Bone marrow (tissue), 2 donors: ENCODE measurements at places on chromosomes 16 and 17.

DNA sequence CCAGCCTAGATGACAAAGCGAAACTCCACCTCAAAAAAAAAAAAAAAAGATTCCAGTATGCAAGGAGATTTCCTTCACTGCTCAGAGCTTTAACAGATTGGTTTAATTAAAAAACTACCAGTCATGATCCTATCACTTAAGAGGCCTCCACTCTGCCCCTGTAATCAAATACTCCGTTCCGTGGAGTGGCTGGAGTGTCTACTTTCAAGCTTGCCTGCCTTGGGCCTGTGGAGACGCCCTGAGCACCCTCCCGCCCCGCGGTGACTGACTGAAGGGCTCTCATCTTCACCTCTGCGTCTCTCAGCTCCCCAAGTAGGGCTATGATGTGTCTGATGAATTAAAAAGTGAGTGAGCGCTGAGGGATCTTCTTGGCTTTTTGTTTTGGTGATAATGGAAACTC is 25.3 kb upstream of the TRPV3 start:
- DNase-seq, result no peak

DNA sequence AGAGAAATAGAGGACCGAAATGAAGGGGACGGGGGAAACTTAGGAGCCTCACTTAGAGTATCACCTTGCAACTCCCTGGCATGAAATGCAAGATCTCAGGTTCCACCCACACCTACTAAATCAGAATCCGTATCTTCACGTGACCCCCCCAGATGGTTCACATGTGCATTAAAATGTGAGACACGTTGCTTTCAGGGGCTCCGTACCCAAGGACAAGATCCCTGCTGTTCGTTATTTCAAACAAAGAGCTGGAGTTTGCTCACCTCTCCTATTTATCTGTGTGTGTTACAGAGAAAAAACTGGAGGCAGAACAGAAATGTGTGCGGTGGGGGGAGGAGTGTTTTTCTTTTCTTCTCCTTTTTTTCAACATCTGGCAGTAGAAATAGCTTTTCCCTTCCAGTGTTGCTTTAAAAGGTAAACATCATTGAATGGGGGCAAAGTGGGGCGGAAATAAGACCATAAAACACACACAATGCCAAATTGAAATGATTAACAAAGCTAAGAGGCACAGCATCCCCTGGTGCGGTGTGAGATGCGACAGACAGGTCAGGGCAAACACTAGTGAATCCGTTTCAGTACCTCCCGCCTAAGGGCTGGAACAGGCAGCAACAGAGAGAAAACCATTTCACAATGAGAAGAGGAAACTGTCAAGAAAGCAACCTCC is 145.4 kb downstream of the SOX9 start:
- no peak for DNase-seq

DNA sequence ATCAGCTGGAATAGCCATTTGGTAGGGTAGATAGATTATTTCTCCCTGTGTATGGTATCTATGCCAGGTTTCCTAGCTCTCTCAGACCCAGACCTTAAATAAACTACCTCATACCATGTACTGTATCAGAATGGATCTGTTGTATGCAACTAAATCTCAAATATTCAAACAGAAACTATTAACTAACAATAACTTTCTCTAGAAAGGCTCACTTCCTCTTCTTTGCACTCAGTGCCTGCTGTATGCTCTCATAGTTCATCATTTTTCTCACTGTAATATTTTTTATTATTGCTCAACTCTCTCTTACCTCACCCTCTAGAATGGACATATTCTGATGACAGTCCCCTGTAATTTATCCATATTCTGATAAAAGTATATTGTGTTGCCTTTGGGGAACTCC is 182.4 kb downstream of the TOX3 start:
- no peak for DNase-seq

DNA sequence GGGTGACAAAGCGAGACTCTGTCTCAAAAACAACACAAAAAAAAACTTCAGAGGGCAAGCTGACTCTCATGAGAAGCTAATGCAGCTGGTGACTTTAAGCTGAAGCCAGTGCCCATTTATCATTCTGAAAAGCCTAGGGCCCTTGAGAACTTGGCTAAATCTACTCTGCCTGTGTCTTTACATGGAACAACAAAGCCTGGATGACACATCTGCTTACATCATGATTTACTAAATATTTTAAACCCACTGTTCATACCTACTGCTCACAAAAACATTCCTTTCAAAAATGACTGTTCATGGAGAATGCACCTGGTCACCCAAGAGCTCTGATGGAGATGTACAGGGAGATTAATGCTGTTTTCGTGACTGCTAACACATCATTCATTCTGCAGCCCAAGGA is 6.1 kb upstream of the ALOX12 start:
- DNase-seq, result no peak

GRCh38 chr17:48543107-48543853 is 1.6 kb downstream of the HOXB2 start:
- DNase-seq, result no peak

DNA sequence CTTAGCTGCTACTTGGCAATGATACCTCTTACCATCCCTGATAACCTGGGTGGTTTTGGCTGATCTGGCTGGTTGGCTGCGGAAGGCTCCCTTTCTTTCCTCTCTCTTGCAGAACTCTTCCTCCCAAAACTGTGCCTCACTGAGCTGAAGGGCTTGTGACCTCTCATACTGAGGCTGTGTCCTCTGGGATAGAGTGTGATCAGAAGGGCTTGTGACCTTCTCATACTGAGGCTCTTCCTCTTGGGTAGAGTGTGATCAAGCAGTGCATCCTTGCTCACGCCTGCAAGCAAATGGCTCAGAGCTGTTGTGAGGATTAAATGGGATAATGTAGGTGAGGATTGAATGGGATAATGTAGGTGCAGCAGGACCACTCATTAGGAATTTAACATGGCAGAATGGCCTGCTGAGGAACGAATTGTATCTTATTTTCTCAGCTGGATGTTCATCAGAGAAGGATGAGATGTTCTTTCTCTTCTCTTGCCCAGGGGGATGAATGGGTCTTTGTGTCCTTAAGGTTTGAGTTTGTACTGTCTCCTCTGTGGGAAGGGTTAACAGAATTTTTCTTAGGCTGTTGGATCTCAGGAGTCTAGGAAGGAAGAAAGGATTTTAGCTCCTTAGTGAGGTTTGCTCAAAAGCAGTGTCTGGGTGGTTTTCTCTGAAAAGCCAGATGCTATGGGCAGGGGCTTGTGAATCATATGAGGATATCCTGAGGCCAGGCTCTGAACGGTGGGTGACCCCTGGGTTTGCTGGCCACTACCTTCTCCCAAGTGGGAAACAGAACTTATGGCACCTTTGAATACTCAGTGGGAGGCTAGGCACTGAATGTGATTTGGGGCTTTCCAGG is 130.0 kb upstream of the HS3ST2 start:
- no peak for DNase-seq

DNA sequence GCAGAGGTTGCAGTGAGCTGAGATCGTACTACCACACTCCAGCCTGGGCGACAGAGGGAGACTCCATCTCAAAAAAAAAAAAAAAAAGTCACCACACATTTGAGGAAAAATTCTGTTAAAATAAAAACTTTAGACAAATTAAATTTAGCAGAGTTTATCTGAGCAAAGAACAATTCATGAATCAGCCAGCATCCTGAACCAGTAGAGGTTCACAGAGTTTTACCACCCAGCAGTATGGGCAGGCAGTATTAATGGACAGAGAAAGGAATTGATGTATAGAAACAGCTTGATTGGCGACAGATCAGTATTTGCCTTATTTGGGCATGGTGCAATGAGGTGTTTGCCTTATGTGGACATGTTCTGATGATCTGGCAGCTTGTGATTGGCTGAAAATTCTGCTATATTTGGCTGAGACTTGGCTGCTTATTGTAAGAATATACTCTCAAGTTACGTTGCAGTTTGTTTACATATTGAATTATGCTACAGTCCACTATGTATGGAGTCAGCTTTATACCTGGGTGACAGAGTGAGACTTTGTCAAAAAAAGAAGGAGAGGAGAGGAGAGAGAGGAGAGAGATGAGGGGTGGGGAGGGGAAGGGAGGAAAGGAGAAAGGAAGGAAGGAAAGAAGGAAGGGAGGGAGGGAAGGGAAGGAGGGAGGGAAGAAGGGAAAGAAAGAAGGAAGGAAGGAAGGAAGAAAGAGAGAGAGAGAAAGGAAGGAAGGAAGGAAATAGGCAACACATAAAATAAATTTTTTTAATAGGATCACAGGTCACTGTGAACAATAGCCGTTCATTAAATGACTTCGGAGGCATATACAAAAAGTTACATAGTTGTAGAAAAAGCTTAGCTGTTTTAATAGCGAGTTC is 14.6 kb downstream of the ABCC3 start:
- no peak for DNase-seq

GRCh38 chr17:77440560-77440981 is 299.8 kb downstream of the SEC14L1 start:
- DNase-seq, result no peak

DNA sequence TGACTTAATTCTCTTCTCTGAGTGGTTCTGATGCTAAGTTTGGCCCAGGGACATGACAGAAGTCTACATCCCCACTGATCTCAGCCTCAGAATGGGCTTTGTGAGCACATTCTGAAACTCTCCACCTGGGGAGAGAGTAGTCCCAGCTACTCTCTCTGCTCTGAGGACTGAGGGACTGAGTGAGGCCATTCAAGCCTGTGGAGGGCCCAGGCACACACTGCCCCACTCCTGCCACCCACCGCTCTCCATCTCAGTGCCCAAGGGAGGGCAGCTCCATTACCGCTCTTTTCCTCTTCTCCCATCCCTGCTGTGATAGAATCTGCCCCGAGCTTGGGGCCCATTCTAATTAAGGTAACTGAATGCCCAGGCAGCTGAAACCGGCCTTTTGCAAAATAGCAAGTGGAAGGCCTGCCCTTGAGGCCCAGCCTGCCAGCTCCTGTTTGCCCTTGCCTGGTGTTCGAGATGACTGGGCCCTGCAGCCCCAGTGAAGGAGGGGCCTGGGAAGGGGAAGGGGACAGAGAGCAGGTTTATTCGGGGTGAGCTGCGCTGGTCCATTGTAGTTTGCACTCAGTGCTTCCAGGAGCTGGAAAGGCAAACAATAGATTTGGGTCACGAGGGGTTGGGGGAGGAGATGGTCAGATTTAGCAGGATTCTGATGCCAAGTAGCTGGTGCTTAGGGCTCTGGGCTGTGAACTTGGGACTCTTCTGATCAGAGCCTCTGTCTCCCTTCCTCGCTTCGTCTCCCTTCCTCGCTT is 76.2 kb downstream of the RAB11FIP4 start:
- no peak for DNase-seq

DNA sequence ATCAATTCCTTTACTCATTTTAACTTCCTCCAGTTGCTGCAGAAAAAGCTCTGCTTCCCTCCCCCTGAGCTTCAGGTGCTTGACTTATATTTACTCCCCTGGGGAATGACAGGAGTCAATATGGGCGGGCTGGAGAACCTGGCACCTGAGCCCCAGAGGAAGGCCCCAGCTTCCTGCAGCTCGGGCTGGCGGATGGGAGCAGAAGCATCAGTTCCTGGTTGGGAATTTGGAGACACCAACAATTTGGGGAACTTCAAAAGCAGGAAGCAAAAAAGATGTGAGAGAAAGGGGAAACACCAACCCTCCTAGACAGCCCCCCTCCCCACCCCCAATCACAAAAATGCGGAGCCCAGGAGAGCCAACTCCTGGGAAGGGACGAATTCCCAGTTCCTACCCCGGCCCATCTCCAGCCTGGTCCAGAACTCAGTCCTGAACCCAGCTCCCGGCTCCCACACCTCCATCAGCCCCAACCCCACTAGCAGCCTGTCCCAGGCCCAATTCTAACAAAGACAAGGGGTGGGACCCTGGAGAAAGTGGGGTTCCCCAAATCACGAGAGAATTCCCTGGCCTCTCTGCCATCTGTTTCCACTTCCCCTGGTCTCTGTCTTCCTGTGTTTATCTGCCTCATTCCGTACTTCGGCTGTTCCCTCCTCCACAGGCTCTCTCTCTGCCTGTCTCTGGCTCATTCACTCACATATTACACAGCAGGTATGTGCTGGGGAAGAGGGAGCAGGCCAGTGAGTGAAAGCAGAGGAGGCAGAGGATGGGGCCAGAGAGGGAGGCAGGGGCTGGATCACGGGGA is 16.2 kb upstream of the ASGR2 start:
- DNase-seq, result peak; percentile 27

DNA sequence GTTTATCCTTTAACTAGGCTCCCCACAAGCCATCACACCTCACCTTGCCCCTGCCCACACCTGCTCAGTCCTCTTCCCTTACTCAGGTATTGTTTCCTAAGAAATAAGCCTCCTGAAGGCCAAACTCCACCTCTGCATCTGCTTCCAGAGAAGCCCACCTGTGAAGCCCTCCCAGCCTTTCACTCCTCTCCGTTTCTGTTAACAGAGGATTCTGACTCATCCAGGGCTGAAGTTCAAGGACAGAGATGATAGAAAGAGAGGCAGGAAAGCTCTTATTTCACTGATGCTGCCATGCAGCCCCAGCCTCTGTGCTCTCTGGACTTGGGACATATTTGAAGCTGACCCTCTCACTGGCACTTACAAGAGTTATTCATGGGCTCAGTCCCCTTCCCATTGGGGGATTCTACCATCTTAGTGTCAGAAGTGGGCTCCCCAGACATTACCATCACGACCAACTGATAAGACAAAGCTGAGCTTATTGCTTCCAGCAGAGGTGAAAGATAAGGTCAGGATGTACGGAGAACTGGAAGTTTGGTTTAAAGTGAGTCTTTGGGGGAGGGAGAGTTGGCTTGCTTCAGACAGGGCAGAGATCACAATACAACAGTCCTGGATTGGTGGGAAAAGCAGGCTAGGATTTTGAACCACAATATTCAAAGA is 35.3 kb upstream of the XYLT2 start:
- no peak for DNase-seq

- no peak for DNase-seq
Observed at GRCh38 chr17:70855401-70856054, 686.2 kb downstream of the KCNJ2 start.

DNA sequence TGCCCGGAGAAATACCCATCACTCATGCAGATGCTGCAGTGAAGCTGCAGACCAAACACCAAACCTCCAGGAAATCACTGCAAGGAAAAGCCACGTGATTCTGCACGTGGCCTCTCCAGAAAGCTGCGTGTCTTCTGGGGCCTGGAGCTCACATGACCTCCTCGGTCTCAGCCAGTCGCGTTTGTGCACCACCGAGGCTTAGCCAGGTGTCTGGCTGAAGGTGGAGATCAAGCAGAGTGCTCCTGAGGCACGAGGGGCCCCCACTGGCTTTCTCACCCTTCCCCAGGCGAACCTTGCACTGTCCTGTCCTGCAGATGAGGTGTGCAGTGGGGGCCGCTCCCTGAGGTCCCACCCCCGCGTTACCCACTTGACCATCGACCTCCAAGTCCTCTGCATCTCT is 257.3 kb downstream of the RBFOX3 start:
- no peak for DNase-seq

DNA sequence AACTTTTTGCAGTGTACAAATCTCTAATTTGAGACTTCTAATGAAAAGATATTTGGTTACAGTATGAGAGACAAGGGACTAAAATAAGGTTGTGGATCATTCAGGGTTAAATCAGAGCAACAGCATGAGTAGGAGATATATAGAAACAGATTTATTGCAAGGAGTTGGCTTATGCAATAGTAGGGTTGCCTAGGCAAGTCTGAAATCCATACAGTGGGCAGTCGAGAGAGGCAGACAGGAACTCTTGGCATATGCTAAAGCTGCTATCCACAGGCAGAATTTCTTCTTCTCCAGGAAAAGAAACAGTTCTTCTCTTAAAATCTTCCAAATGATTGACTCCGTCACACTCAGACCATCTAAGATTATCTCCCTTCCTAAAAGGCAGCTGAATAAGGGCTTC is 500.8 kb downstream of the MAF start:
- no peak for DNase-seq
